ENCODE measurements at places on chromosomes 3 and 15. TPM values are rescaled to one million over a fixed set of nuclear protein-coding genes. Genes with fewer than 3 reads are reported as not detected.

GRCh38 chr3:38601956-38602550, 47.4 kb downstream of the SCN5A start:
- no peak for DNase-seq

GRCh38 chr3:146052056-146052790, 108.8 kb downstream of the PLOD2 start:
- DNase-seq = no peak

DNA sequence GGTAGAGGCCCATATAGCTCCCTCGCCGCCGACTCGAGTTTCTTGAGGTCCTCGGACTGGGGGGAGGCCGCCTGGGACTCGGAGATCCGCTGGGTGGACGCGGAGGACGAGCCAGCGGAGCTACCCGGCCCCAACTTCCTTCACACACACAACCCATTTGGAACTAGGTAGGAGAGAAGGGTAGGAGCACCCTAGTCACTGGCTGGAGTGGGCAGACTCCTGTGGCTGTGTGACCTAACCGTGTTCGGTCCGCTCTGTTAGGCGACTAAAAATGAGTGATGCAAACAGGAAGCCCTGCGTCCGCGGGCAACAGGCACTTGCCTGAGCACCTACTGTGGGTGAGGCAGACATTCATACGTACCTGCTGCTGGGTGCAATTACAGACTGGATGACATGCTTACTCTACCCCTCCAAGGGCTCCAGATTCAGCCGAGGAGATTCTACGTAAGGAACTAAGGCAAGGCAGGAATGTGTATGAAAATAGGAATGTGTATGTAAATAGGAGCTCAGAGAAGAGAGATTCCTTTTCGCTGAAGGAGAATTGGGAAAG, 4.6 kb upstream of the SIN3A start:
- no peak for DNase-seq

DNA sequence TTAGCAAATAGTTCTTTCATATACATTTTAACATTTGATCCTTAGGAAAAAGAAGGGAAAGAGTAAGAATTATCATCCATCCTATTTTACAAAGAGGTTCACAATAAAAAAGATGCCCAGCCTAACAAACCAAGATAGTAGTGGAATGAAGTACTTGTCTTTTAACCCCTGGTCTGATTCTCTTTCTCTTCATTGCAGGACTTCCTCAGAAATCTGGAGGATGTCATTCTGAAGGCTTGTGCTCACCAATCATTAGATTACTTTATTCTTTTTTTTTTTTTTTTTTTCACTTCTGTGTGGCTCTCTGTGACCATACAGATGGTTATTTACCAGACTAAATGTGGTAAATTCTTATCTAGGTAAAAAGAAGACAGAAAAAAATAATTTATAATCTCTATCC, 7.0 kb downstream of the HDGFL3 start:
- no peak for DNase-seq

GRCh38 chr3:24278543-24278942, 216.1 kb downstream of the THRB start:
- no peak for DNase-seq

- no peak for DNase-seq
Measured at GRCh38 chr3:58622892-58623291, 43.7 kb downstream of the FAM3D start.

- no peak for DNase-seq
Measured at GRCh38 chr3:195582947-195583346, 793 bp downstream of the APOD start.

DNA sequence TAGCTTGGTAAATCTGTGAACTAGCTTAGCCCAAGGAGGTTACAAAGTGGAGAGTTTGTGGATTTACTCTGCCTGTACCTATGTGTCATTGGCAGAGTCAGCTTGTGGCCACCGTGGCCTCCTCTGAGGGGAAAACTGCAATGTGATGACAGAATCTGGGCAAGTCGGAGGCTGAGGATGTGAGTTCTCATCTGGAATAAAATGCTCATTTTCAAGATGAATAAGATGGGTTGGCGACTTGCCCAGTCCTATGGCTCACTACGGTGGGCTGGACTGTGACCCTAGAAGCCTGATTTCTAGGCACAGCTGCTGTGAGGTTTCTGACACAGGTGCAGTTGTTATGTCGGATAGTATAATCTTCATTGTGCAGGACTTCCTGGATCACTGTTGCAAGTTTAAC, 83.7 kb downstream of the ETV5 start:
- no peak for DNase-seq

DNA sequence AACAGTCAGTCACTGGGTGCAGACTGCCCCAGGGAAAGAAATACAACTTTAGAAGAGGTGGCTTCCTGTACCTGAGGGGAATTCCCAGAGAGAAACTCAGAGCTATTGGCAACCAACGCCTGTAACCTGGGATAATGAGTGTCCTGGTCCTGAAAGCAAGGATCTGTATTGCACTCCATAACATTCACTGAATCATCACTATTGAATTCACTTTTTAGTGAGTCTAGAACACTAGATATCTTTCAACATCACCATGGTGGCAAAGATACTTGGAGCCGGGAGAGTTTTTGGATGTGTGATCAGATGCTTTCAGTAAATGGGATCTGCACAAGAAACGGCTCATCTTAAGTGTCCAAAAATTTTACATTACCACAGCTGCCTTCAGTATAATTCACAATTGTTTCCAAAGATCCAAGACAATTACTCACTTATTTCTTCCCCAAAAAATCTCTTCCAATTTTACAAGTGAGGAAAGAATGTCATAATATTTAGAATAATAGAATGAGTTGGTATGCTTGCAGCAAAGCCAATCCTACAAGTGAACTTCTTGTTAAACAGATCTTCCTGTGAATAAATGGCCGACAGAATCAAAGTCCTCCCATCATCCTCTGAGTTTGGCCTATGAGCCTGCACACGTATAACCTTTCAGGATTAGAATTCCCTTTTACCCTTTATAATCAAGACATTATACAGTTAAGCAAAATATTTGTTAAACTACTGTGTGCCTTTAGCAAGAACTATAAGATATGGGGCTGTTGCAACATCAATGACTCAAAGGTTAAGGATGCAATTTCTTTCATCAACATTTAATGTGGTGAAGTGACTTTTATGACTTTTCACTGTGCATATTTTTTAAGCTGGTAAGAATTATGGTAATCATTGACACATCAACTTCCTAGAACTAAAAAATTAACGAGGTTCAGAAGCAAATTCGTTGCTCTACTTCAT, 243.3 kb upstream of the COL8A1 start:
- no peak for DNase-seq

- DNase-seq = no peak
Measured at GRCh38 chr15:95874637-95875036, 455.9 kb upstream of the NR2F2 start.

- DNase-seq = no peak
Measured at GRCh38 chr3:136645915-136646314, 106.3 kb downstream of the STAG1 start.

- no peak for DNase-seq
Measured at GRCh38 chr15:30038667-30039523, 43.9 kb upstream of the GOLGA8J start.

DNA sequence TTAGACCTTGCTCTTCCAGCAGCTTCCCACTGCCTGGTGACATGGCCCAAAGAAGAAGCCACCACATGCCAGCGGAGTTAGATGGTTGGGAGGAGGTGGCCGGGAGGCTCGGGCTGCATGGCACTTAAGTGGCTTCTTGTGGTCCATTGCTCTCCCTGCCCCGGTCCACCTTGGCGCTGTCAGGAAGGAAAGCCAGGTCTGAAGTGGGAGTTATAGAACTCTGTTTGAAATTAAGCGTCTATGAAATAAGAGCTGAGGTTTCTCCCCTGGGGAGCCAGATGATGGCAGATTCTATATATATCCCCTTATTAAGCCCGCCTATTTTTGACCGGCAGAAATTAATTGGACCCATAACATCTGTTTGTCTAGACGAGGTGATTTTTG, 61.2 kb downstream of the ITGA11 start:
- no peak for DNase-seq

- no peak for DNase-seq
Measured at GRCh38 chr15:27990521-27991515, 108.3 kb downstream of the OCA2 start.

GRCh38 chr15:64536244-64536836, 76.0 kb downstream of the ZNF609 start:
- no peak for DNase-seq

GRCh38 chr3:56303487-56303886, 164.8 kb downstream of the ERC2 start:
- no peak for DNase-seq

The EPHA3 gene
- 1.4 TPM for total RNA-seq

The WDR49 gene
- total RNA-seq = not detected

The SKOR1 gene
- 1.5 TPM for total RNA-seq

The TRIM42 gene
- total RNA-seq = not detected

The PSTPIP1 gene
- 2.9 TPM for total RNA-seq

The MESP2 gene
- not detected for total RNA-seq

The GOLGA6L7 gene
- not detected for total RNA-seq

The P2RY14 gene
- 1.1 TPM for total RNA-seq
